ENCODE measurements at places on chromosomes 4 and X. TPM values are rescaled to one million over a fixed set of nuclear protein-coding genes. Genes with fewer than 3 reads are reported as not detected.

DNA sequence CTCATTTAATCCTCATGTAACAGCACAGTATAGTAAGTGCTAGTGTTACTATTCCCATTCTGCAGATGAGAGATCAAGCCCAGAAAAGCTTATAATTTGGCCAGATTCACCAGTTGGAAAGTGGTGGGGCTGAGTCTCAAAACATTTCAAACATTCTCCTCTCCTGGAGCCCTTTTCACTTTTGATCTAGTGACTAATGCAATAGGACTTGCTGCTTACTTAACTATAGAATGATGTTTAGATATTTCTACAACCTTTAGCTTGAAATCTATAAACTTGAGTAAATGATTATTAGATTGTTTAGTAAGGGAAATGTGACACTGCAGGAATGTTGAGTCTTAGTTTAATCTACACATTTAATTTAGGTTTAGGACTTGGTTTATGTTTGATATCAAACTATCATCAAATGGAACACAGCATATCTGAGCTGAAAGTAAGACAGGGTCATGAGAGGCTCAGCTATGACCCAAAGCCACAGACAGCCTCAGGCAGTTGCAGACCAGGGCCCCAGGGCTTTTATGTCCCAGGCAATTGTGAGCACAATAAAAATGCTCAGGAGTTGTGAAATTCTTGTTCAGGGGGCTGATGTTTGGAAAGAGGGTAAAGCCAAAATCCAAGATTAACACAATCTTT is 199.5 kb upstream of the HS3ST1 start:
- no peak for DNase-seq

GRCh38 chr4:186622788-186623464 is 67.6 kb upstream of the MTNR1A start:
- DNase-seq = peak; percentile 22

DNA sequence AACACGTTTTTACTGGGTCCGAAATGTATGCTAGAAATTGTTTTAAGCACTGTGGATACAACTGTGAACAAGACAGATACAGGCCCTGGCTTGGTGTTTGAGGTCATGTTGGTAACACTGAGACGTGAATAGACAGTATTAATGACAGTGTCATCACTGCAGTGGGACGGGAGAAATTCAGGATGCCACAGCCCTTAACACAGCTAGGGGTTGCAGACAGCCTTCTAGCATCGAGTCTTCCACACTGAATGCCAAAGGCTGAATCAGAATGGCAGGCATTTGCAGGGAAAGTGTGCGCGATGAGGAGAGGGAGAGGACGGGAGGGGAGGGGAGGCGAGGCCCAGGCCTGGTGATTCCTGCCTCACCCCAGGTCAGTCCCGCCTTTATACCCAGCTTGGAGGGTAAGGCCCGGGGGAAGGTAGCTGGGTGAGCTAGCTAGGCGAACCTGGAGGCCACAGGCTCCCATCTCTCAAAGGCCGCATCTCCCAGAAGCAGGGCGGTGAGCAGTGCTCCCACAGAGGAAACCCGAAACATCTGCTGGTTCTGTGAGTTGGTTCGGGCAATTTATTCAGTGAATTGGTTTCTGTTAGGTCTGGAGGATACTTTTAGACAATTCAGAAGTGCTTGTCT is 44.1 kb upstream of the CLDN24 start:
- DNase-seq = no peak

DNA sequence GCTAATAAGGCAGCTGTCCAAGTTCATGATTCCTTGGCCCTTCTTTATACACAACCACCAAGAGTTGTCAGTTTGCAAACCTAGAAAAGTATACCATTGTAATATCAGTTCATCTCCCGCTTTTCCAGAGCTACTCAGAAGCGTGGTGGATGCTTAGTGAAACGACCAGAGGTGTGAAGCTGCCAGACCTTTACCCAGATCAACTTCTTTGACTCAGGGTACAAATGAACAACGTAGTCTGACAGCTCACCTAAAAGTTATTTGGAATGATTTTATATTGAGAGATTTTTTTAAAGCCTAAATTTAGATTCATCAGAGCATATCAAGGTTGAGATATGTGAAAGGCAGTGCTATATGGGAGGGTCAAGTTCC is 169.7 kb downstream of the CBR4 start:
- no peak for DNase-seq

- no peak for DNase-seq
Observed at GRCh38 chr4:74536557-74536956, 91.6 kb downstream of the AREG start.

- no peak for DNase-seq
Observed at GRCh38 chrX:68114573-68115129, 318.6 kb downstream of the OPHN1 start.

GRCh38 chr4:62709618-62710252 is 1509.6 kb downstream of the ADGRL3 start:
- DNase-seq = peak; percentile 38

The MAGEA9B gene
- not detected for polyA plus RNA-seq

The KLHL13 gene
- polyA plus RNA-seq = 67.1 TPM

The NAT8L gene
- polyA plus RNA-seq = 2.3 TPM

The MAGEB10 gene
- not detected for polyA plus RNA-seq

The AADAT gene
- polyA plus RNA-seq = 22.2 TPM

The S100P gene
- polyA plus RNA-seq = 0.39 TPM
